ENCODE measurements at places on chromosomes 4 and X. TPM values are rescaled to one million over a fixed set of nuclear protein-coding genes. Genes with fewer than 3 reads are reported as not detected.

DNA sequence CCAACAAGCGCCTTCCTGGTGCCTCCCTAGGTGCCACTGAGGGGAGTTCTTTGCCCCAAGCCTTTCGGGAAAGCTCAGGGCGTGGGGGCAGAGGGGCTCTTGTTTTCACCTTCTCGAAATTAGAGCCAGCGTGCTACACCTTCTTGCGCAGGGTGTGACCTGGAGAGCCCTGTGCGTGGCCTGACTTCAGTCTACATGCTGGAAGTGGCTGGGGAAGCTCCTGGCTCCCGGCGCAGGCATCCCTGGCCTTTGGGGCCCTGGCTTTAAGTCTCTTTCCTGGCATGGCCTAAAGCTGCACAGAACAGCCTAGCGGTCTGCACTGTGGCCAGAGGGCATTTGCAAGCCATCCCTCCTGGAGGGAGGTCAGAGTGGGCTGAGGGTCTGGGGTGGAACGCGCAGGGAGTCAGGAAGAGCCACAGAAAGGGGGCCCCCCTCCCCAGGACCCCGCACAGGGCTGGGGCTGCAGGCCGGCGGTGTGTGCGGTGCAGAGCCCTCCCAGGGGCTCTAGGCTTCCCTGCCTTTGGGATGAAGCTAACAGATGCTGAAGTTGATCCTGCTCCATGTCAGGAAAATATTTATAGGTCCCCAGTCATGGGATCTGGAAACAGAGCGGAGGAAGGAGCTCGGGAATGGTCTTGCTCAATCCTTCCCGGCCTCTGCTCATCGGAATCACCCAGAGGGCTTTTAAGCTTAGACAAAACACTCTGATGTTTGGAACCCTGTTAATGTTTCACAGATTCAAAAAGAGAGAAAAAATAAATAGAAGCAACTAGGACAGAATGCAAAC lies 781 bp upstream of the SPON2 start:
- DNase-seq, result no peak

- DNase-seq, result peak; percentile 16
These were observed 184.2 kb downstream of the KDR start for GRCh38 chr4:54940996-54941865.

GRCh38 chrX:20414762-20415445 lies 148.2 kb upstream of the RPS6KA3 start:
- DNase-seq, result no peak

GRCh38 chr4:152735906-152736305 lies 43.6 kb downstream of the TIGD4 start:
- DNase-seq, result no peak

Gene QRFPR
- total RNA-seq, result not detected

DNA sequence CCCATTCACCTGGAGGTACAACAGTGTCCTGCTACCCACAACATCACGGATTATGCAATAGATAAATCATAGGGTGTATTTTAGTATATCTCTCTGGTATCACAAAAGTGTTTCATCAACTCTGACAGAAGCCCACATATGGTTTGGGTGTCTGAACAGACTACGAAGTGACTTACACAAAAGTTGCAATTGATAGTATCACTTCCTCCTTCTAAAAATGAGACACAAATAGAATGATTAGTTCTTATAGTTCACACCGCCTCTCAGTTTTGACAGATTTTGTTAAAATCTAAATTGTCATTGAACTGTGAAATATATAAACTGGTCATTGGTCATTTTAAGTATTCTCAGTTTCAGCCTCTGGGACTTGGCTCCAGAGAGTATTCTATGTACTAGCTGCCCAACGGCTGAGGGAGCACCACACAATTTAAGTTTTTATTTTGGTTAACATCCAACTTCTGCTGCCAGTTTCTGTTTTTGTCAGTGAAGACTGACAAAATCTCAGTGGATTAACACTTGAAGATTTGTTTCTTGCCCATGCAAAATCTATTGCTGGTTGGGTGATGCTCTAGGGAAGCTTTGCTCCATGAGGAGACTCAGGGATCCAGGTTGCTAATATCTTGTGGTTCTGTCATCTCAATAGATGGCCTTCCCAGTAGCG lies 113.8 kb upstream of the PUDP start:
- no peak for DNase-seq

DNA sequence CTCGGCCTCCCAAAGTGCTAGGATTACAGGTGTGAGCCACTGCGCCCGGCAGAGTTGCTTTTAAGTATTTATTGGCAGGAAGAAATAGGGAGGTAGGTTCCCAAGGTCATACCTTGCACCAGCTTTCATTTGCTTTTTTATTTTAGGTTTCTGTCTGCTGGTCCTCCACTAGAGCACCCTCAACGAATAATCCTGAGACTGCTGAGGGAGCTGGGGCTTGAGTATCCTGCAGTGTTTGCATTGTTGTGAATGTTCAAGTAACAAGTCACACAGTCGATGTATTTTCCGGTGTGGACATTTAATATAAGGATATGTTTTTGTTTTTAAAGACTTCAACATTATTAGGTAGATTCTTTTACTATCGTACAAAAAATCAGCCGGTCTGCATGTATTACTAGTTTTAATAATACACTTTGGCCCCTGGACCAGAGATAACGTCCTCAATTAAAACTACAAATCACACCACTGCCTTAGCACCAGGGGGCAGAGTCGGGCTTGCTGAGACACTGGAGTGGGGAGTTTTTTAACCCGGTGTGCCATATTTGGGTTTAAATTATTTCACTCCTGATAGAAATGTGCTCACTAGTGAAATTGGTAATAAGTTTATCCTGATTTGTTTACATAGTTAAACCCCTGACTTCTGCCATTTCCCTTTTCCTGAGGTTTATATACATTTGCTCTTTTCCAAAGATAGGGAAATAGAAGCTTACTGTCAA lies 11.6 kb downstream of the SMIM20 start:
- DNase-seq, result no peak

Gene TKTL2
- total RNA-seq, result not detected

DNA sequence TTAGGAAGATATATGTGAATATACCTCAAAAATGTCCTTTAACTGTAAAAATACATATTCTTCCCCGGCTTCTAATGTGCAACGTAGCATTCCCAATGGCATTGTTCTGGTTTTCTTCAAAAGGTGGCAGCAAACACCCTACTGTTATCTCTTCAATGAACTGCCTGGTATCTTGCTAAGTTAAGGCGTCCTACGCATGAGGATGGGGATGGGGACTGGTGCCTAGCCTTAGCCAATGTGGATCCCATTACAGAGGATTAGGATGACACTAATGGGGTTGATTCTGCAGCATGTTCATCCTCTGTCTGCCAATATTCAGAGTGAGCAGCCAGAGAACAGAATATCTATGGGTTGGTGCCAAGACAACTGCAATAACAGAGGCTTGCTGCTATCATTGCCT lies 334.9 kb upstream of the ADGRL3 start:
- DNase-seq, result no peak

- DNase-seq, result peak; percentile 30
These were observed at the start of gene WNK3 for GRCh38 chrX:54357414-54358377. TSS of gene WNK3 (minus strand) at chrX:54358046.

Gene IGSF1
- not detected for total RNA-seq

Gene DUX4
- total RNA-seq, result not detected

DNA sequence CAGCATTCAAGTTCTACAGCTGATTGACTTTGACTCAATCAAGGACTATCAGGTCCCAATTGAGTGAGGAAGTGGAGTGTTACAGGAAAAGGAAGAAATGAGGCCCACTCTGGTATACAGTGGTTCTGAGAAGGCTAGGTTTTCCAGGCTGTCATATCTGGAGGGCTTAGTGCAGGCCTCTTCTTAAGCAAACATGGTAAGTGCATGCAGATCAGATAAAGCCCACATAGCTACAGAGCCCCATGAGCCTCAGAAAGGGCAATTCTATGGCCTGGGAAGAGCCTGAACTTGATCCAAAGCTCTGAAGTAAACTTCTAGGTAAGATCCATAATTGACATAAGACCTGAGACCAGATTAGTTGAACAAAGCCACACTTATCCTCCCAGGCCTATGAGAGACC lies 29.0 kb upstream of the MAOA start:
- no peak for DNase-seq

Gene TEX11
- not detected for total RNA-seq

Gene TBC1D8B
- total RNA-seq, result 0.61 TPM

- no peak for DNase-seq
These were observed 261.5 kb downstream of the SLC7A11 start for GRCh38 chr4:137980641-137981040.

Data from activated T-cell treated with anti-CD3 and anti-CD28 coated beads, Interleukin-2, amount 50 U/mL, for 4 hours (primary cell).